ENCODE measurements at places on chromosomes 16 and 17. TPM values are rescaled to one million over a fixed set of nuclear protein-coding genes. Genes with fewer than 3 reads are reported as not detected.
A peak's percentile ranks its signal among the peaks of the same experiment; 100 is the strongest.

DNA sequence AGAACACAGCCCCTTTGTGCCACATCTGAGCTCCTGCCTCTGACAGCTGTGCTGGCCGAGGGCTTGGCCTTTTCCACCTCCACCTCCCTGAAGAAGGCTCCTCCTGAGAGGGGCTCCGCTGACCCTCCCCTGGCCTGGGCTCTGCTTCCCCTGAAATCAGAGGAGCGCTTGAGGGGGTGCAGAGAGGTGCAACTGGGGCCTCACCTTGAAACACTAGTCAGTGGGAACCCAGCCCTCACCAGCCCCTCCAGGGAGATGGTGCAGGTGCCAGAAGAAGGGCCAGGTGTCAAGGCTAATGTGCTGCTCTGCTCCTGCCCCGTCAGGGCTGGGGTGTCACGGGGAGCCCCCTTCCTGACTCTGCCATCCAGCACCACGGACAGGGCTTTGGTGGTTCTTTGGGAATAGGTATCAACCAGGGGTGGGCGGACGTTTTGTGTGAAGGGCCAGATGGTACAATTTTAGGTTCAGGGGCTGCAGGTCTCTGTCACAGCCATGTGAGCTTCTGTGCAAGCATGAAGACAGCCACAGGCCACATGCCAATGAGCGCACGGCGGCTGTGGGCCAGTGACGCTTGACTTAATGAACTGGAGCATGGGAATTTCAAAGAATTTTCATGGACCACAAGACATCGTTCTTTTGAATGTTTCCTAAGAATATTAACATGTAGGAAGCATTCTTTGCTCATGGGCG lies 2.1 kb upstream of the ZG16B start:
- DNase-seq = no peak

DNA sequence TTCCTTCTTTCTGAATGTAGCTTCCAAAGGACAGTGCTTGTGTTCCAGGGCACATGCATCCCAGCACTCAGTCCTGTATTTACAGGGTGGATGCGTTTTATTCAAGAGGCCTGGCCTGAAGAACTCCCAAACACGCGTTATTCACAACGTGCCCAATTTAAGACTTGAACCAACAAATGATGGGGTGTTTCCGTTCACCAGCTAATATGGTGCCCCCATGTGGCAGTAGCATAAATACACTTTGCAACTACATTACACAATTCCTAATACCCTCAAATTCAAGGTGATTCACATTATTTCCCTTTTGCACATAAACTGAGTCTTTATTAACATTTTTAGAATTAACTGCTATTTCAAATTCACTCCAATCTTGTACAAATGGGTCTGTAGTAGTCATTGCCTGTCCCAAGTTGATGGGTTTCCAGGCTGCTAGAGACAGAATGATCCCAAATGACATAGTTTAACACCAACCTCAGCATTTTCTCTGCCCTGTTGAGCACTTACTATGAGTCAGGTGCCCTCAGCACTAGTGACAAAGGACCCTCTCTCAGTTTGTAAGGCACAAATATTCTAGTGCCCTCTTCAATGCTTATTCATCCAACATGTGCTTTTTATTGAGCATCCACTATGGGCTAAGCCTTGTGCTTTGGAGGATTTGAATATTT lies 26.9 kb downstream of the HSD17B2 start:
- peak; percentile 64 for DNase-seq

GRCh38 chr17:60077672-60078519 lies 825 bp downstream of the HEATR6 start:
- no peak for DNase-seq

- DNase-seq = no peak
These were observed 45.8 kb upstream of the ZC3H18 start for GRCh38 chr16:88524274-88524972.

DNA sequence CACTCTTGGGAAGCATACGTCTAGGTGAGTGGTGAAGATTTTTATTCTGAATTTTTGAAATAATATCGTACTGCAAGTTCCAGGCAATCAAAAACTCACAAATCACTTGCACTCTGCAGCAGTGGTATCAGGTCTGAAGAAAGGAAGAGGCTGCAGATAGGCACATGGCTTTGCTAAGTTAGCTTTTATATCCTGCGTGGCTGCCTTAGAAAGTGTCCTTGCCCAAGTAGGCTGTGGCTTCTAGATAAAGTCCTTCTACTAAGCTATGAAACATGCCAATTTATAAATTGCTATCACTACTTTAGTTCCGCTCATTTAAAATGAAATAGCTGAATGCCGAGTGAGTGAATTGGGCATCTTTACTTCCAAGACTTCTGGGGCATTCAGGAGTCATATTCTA lies 17.9 kb downstream of the WWOX start:
- DNase-seq = no peak

DNA sequence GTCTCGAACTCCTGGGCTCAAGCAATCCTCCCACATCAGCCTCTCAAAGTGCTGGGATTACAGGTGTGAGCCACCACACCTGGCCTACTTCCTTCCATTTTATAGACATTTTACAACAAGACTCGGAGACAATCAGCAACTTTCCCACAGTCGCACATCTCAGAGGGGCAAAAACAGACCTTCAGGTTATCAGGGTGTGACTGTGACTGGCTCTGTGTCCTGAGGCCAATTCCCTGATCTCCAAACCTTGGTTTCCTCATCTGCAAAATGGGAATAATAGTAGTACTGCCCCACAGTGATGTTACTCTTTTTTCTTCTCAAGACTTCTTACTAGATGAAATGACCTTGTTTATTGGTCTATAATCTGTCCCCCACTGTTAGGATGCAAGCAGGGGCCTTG lies 10.8 kb upstream of the KCNH6 start:
- no peak for DNase-seq

- no peak for DNase-seq
These were observed 104.3 kb upstream of the SDK2 start for GRCh38 chr17:73748508-73748907.

- DNase-seq = no peak
These were observed 9.6 kb upstream of the RNF112 start for GRCh38 chr17:19401321-19402010.

DNA sequence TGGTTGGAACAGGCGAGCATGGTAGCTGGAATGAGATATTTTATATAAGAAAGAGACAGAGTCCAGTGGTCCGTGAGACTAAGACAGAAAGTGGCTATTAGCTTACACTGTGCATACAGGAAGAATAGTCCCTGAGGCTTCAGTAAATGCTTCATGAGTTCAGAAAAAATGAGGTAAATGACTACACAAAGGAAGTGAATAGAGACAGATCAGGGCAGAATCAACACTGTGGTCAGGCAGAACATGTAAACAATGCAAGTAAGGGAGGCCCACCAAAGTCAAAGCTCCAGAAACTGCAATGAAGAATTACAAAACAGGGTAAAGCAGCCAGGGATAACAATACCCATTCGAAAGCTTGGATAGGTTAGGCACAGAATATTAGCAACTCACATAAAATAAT lies 4.8 kb downstream of the ABCA10 start:
- DNase-seq = no peak

- peak; percentile 82 for DNase-seq
These were observed 615 bp downstream of the PHKG2 start for GRCh38 chr16:30748634-30749445.

DNA sequence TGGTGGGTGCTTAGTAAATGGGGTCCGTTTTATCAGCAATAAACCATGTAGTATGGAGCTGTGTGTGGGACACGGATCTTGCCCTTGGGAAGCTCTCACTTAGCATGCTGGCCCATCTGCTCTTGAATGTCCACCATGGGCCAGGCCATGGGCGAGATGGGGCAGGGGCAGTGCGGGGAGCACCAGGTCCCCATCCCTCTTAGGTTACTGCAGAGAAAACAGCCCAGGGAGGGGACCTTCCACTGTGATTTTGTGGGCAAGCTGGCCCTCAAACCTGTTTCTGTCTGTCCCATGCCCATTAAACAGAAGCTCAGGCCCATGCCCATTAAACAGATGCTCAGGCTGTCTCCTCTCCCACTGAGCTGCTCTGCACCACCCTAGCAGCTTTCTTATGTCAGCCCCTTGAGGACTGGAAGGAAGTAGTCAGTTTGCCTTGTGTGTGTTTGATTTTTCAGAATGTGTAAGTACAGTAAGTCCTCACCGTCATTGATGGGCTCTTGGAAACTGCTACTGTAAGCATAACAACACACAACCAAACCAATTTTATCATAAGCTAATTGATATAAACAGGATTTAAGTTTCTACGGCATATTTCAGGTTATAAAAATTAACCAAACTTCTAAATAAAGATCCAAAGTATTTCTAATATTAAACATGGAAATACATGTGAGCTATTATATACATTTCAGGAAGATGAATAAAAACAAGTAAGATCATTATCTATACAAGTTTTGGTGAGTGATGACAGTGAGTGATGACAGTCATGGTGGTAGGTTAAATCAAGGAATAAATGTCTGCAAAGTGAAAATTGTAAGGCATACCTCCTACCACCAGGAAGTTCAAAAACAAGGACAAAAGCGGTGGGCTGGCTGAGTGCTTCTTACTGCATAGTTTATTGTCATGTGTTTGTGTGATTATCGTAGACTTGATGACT lies 11.5 kb downstream of the MPRIP start:
- DNase-seq = no peak

DNA sequence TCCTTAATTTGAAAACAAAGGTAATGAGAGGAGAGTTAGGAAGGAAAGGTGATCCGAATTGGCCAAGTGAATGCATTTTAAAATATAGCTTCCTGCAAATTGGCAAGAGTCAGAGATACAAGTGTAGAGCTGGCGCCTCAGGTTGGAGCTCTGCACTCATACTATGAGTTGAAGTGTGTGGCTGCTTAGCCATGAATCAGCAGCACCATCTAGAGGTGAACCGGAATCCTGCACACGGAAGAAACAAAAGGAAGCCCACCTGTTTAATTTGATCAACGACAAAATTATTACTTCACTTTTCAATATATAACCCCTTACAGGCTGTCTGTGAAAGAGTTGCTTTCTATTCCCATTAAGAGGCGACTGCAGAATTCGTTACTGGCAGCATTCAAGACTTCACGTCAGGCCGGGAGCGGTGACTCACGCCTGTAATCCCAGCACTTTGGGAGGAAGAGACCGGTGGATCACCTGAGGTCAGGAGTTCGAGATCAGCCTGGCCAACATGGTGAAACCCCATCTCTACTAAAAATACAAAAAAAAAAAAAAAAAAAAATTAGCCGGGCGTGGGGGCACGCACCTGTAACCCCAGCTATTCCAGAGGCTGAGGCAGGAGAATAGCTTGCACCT lies 1253.7 kb upstream of the CDH8 start:
- peak; percentile 55 for DNase-seq

DNA sequence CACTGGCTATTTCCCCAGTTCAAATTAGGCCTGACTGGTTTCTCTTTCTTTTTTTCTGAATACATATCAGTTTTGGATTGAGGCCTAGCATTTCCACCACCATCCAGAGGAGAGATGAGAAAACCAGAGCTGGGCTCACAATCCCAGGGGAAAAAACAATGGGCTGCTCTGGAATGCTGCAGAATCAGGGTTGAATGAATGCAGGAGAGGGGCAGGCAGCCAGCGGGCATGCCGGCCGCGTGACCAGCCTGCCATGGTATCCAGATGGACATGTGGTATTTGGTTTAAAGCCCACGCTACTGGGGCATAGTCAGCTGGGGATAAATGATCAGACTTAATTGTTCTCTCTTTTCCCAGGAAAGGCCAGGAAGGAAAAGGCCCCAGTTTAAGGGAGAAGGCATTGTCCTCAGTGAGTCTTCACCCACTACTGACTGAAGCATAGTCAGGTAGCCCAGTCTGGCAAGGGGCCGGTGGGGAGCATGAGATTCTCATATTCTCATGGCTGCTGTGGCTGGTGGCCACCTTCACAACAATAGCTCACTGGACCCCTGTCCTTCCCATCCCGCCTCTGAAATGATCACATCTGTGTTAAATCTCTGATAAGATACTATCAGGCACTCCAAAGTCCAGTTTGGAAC lies 38.7 kb upstream of the RHOT1 start:
- DNase-seq = no peak

GRCh38 chr17:2421315-2422147 lies 20.7 kb upstream of the MNT start:
- peak; percentile 55 for DNase-seq

DNA sequence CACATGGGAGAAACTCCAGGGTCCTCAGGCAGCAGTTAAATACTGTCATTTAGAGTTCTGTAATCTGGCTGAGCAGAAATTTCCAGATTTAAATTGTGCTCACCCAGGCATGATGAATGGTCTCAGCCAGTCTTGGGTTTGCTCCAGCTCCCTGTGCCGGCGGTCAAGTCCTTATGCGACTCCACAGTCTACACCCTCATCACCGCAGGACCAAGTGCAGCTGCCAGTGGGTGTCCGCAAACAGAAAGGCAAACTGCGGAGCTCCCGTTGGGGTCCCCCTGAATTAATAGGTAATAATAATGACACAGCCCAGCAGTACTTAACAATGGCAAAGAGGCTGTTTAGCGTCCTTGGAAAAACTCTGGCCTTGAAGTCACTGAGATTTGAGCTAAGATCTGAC lies 3.9 kb upstream of the CACNG4 start:
- DNase-seq = no peak

- DNase-seq = no peak
These were observed 19.3 kb upstream of the RAI1 start for GRCh38 chr17:17661834-17662385.

- no peak for DNase-seq
These were observed 35.6 kb upstream of the IRF8 start for GRCh38 chr16:85863384-85863774.

DNA sequence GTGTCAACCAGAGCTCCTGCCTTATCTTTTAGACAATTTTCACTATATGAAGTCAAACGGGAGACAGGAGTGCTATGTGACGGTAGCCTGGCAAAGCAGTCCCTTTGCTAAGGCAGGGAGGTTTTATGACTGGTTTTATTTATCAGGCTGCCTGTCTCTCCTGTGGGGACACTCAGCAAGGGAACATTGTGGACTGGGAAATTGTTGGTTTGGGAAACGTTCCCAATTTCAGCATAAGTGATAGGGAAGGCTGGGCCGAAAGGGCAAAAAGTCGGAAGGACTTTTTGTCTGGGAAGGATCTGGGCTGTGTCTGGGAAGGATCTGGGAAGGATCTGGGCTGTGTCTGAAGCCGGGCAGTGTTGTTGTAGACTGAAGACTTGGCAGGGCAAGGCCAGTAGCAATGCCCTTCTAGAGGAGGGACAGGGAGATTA lies 211.2 kb downstream of the PARN start:
- no peak for DNase-seq

DNA sequence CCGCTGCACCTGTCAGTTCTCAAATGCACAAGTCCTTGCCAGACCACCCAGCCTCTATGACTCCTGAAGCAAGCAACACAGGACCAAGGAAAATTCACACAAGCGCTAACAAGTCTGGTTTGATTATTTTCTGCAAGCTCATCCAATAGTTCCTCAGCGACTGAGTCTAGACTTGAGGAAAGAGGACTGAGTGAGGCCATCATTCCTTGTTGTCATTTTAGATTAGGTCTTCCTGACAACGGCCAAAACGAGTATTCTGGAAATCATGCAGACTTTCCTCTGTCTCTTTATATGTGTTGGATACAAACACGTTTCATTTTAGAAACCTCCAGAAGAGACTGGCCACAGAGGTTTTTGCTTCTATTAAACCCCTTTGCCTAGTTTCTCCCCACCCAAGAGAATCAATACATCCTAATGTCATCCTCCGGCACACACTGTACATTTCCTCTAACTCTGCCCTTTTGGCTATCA lies 561 bp downstream of the CCDC47 start:
- no peak for DNase-seq

SLC12A3 gene
- total RNA-seq = not detected

SLC47A2 gene
- not detected for total RNA-seq

GPR139 gene
- total RNA-seq = not detected
